GM12892 (cell line): ENCODE measurements at places on chromosomes 5 and 9.

DNA sequence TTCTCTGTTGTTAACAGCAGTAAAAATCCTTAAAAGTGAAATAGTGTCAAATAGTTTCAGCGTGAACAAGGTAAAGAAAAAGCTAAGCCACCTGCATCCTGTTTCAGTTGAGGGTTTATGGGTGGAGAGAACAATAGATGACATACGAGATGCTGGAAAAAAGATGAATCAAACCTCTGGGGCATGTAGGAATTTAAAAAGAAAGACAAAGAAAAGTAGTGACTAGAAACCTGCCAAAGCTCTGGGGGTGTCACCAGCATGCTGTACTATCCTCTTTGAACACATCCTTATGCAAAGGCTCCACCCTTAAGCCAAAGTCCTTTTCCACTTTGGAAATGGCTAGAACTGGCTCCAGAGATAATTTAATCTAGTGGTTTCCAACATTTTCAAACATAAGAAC, 22.2 kb downstream of the SCAI start:
- no peak for DNase-seq

DNA sequence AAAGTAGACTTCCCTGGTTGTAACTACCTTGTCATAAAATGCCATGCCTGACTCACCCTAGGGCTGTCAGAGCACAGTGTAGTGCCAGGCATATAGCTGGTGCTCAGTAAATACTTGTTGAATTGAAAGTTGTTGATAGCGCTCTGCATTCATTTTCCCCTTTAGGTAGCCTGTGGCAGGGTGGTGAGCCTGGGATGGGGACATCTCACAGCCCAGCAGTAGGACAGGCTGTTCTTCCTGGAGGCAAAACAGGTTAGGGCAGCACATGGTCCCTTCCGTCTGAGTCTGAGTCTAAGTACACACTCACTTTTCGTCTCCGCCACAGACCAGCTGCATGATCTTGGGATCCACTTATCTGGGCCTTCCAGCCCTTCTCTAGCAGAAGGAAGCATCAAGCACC, 401.9 kb downstream of the ZSWIM6 start:
- DNase-seq = no peak

- DNase-seq = no peak
These were observed 81.5 kb downstream of the NRG2 start for GRCh38 chr5:139961435-139962157.

DNA sequence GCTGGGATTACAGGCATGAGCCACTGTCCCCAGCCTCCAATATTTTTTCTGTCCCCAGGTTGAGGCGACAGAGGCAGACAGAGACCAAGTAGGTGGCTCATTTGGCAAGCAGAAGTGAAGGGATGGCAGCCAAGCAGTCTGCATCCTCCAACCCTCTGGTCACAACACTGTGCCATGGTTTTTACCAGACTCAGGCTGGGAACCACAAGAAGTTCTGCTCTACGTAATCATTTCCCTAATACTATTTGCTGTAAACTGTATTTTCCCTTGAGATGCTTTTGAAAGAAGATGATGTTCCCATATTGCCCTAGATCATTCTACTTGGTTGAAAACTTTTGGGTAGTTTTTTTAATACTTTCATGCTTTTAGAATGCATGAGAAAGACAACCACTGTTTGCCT, 40.5 kb downstream of the PTTG1 start:
- no peak for DNase-seq

DNA sequence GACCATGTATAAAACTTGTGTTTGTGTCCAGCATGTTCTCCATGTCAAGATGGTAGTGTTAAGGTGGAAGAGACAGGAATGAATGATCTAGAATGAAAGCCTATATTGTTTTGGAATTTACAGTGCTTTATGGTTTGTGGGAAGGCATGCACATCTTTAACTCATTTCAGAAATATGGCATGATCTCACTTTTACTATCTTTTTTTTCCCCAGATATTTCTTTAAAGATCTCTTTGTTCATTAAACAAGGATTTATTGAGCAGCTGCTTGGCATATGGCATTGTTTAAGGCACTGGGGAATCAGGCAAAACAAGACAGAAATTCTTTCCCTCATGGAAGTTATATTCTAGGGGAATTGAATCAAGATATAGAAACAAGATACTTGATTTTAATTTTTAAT, 51.7 kb downstream of the SLC12A2 start:
- no peak for DNase-seq

DNA sequence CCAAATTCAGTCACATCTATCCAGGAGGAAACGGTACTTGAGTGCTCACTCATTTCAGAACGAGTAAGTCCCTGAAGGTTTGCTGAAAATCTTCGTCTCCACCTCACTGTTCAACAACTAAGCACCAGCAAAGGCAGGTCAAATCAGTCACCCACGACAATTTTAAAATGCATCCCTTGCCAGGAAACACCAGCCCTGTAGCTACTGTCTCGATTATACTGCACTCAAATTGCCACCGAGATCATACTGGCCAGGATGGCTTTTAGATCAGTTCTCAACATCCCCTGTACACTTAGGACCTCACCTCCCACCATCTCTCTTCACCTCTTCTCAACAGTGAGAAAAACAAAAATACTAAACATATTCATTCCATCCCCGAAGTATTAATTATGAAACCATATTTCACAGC, 298.6 kb downstream of the AGTPBP1 start:
- DNase-seq = no peak

- DNase-seq = no peak
These were observed 6.1 kb downstream of the CA9 start for GRCh38 chr9:35679766-35680330.

DNA sequence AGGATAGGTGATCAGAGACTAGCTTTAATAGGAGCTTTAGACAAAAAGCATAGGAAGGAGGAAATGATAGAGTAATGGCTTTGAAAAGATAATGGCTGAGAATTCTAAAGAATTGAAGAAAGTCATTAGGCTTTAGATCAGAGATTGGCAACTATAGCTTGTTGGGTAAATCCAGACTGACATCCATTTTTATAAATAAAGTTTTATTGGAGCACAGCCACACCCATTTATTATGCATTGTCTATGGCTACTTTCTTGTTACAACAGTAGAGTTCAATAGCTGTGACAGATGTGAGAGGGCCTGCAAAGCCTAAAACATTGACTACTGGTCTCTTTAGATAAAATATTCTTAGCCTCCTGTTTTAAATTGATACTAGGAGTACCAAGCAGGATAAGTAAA, 40.7 kb upstream of the FYB1 start:
- DNase-seq = no peak

- DNase-seq = peak; percentile 59
These were observed 188.6 kb downstream of the FSTL4 start for GRCh38 chr5:133423618-133424282.

- DNase-seq = no peak
These were observed 28.2 kb upstream of the HSPA9 start for GRCh38 chr5:138603249-138603920.
